CD4-positive, alpha-beta T cell treated with Interleukin-12 subunit alpha and Interleukin-12 subunit beta, for 1 hour (primary cell): ENCODE measurements at places on chromosomes 6 and 20.

- DNase-seq, result no peak
These were observed 40.2 kb downstream of the PIGU start for GRCh38 chr20:34636648-34637047.

DNA sequence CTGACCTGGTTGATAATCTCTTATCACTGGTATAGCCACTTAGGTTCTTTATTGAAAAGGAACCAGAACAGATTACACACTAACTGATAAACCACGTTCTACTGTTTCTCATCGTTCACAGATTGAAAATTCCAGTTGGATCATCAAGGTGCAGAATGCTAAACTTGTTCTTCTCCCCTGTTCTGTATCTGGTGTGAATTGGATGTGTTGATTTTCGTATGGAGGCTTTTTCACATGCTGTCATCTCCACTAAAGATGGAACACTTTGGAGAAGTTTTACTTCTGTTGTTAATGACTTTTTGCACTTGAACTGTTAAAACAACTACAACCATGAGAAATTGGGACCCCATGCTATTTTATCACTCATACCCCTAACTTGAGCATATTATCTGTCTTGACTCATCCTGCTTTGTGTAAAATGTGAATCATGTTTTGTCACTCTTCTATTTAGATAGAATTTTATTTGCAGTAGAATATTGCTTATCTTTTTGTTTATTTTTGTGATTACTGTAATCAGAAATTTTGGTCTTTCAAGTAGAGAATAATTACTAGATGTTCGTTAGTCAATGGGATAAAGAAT is 17.5 kb downstream of the VAPB start:
- DNase-seq, result no peak

DNA sequence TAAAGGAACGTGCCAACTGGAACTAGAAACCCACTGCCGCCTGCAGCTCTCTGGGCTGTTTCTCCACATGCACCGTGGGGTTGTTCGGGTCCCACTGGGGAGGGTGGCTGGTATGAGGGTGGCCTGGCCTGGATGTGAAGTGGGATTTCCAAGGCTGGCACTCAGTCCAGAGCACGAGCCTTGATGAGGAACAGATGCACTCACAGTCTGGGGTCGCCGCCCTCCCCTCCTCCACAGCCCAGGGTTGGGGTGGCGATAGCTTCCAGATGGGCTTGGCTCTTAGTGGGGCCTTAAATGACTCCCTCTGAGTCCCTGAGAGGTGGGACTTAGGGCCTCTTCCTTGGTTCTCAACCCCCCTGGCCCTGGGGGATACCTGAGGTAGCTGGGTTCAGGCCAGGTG is 30.7 kb upstream of the ANGPT4 start:
- DNase-seq, result no peak

DNA sequence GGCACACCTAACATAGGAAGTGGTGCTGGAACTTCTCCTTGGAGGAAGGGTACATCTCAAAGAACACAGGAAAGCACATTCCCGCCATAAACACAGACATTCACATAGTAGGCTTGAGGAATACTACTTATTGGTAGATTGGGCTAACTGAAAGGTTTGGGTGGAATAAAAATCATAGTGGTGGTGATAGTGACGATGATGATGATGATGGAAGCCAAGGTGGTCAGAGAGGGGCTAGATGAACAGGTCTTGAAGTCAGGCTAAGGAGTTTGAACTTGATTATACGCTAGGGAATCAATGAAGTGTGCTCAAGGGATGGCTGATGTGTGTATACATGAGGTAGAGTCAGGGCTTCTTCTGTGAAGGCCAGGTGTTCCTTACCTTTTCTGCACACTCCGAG is 12.0 kb upstream of the PLEKHG1 start:
- no peak for DNase-seq

GRCh38 chr20:58555078-58555765 is 40.0 kb upstream of the APCDD1L start:
- DNase-seq, result no peak

DNA sequence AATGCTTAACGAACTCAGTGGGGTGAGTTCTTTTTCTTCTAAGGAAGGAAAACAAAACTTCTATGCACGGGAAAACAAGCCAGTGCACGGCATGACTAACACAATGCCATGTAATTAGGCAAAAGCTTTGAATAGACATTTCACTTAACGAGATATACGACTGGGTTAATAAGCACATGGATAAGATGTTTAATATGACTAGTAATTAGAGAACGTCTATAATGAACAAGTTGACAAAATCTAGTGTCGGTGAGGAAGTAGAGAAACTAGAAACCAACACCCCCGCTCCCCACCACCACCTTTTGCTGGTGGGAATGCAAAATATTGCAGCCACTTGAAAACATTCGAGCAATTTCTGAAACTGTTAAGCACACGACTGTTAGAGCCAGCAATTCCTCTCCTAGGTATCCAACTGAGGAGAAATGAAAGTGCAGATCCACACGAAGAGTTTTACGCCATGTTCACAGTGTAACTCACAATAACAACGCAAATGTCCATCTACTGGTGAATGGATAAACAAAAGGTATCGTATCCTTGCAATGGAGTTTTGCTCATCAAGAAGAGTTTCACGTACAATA is 644.9 kb upstream of the AGPAT4 start:
- no peak for DNase-seq

DNA sequence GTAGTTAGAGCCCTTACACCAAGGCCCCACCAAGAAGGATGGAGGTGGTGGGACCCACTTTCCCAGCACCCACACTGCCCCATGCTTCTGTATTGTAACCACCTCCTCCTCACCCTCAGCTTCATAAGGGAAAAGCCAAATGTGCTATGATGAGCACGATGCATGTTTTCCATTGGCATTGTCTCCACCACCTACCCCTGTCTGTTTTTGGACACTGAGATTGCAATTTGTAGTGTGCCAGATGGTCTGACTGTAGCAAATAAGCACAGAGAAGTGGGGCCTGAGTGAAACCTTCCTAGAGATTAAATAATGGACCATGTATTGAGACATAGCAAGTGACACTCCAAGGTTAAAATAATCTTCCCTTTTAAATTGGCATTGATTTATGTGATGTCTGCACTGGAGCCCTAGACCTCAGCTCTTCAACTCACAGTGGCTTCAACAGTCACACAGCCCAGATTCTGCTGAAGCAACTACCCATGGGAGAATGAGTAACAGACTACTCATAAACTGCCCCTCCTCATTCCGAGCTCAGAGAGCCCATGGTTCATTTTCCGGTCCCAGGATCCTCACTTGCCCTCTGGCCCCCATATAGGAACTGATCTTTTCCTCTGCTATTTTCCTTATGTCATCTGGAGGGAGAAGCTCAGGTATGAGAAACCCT is 177.9 kb downstream of the COL9A1 start:
- DNase-seq, result no peak

- no peak for DNase-seq
These were observed 5.1 kb upstream of the GTSF1L start for GRCh38 chr20:43731927-43732326.

DNA sequence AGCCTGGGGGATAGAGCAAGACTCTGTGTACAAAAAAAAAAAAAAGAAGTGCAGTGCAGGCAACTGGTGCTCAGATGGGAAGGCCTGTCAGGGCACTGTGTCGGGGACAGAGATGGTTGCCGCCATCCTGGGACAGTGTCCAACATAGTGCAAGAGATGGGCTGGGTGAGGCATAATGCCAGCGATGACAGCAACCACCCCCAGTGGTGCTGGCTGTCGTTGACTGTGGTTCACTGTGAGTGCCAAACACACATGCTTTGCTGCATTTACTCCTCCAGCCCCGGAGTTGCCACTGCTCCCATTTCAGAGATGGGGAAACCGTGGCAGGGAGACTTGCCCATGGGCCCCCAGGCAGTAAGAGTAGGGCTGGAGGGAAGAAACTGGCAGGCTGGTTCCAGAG is 5.2 kb upstream of the C20orf203 start:
- no peak for DNase-seq

DNA sequence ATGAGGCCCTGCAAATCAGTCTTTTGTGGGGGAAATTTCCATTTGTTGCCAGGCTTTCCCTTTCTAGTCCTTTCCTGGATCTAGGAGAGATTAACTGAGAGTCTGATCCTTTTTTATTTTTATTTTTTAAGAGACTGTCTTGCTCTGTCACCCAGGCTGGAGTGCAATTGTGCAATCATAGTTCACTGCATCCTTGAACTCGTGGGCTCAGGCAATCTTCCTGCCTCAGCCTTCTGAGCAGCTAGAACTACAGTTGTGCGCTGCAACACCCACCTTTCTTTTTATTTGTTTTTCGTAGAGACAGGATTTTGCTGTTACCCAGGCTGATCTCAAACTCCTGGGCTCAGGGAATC is 22.9 kb downstream of the OR2B2 start:
- no peak for DNase-seq

- no peak for DNase-seq
These were observed 402.5 kb downstream of the PLCB1 start for GRCh38 chr20:8534368-8535160.

DNA sequence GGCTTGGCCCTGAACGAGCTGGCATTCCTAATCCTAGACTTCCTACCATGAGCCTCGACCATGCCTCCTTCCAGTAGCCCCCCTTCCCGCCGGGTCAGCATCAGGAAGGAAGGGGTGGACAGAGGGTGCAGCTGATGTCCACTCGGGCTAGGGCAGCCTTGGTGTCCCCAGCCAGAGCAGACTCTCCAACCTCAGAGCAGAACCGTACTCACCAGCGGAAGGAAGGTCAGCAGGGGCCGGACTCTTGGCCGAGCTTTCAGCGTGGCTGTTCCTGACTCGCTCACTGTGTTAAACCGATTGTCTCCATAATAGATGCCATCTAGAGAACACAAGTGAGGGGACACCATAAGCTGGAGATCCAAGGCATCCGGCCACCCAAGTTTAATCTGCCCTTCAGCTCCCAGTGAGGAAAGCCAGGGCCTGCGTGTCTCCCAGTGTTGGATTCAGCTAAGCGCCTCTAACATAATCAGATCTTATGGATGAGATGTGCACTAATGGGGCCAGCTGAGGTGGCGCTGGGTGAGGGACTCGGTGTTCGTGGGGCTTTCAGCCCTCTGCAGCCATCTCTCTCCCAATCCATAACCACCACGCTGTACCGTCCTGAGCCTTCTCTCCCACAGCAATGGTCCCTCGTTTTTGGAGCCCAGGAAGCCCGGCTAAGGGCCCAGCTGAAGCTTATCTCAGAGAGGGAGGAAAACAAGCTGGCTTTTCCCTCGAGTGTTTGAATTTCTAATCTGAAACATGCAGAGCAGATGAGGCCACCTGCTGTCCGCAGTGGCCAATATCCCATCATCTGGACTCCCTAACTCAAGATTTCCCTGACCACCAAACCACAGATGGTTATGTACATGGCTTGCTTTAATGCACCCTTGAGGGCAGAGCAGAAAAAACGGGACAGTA is 13.7 kb downstream of the C6orf132 start:
- no peak for DNase-seq
